Activated CD4-positive, alpha-beta T cell treated with anti-CD3 and anti-CD28 coated beads, Interleukin-2, amount 10 ng/mL, durations not matched to agents 7 days and 5 days (primary cell): ENCODE measurements at places on chromosomes 2 and 18. TPM values are rescaled to one million over a fixed set of nuclear protein-coding genes. Genes with fewer than 3 reads are reported as not detected.

DNA sequence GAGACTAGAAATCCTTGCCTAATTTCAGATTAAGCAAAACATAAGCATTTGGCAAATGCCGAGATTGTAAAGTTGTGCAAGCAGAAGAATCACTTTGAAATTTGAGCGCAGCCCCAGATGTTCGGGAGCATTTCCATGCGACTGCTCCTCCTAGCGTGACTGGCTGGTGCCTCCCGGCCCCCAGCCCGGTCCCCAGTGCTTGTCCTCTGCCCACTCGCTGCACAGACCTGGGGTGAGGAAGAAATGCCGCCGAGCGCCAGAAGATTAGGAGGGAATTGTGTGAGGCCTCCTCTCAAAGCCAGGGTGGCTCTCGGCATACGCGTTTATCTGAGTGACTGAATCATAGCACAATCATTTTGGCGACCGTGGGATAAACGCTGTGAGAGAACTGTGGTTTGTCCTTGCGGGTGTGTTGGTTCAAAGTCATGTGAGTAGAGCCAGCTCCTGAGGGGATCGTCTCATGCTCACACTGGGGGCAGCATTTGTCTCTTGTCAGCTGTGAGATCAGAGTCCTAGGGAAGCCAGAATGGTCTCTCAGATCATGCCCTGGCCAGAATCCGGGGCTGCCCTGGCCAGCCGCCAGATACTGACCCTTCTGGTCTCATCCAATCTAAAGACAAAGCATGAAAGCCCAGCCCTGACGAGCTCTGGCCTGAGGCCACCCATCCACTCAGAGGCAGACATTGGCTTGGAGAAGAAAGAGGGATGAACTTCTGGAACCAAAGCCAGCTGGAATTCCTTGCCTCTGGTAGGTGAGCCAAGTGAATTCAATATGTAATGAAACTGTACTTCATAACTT lies 189.3 kb downstream of the SH3RF3 start:
- DNase-seq, result no peak

Gene TGFA
- total RNA-seq, result not detected

Gene FOXD4L1
- total RNA-seq, result 0.25 TPM

- no peak for DNase-seq
Observed at GRCh38 chr2:211766689-211767088, 771.9 kb downstream of the ERBB4 start.

Gene PNKD
- total RNA-seq, result 39.1 TPM

Gene EVX2
- not detected for total RNA-seq

Gene CYTIP
- total RNA-seq, result 279 TPM

Gene NFATC1
- 37.1 TPM for total RNA-seq

Gene PFN4
- not detected for total RNA-seq

DNA sequence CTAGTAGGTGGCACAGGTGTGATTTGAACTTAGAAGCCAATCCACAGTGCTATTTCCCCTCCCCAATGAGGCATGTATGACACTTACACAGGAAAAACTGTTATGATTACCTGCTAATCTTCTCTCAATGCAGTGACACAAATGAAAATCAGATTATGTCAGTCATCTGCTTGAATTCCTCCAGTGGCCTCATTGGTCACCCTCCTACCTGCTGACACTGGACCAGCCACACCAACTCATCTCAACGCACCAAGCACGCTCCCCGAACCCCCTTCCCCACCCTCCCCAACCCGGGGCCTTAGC lies 82.2 kb upstream of the SEC11C start:
- no peak for DNase-seq

DNA sequence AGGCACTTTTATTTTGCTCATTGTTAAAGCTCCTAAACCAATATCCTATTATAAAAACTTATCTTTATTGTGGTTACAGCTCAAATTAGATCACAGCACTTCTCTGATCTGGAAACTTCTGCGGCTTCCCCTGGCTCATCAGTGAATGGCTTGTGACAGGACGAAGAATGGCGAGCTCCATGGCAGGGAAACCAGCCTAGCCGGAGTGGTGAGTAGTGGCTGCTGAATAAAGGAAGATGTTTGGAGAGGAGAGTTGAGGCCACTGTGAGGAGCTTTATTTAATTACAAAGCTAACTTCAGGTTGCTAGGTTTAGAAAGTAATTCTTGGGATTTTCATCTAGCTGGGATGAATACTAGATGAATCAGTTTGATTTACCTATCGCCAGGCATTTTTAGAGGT lies 213.5 kb downstream of the CYRIA start:
- no peak for DNase-seq

Gene MZT2B
- 387 TPM for total RNA-seq

- DNase-seq, result no peak
Observed at GRCh38 chr18:41042866-41043265, 912.2 kb upstream of the PIK3C3 start.

Gene ALLC
- total RNA-seq, result not detected

GRCh38 chr2:235793163-235793752 lies 299.4 kb downstream of the AGAP1 start:
- DNase-seq, result no peak

GRCh38 chr2:42834161-42834560 lies 41.8 kb upstream of the HAAO start:
- no peak for DNase-seq

DNA sequence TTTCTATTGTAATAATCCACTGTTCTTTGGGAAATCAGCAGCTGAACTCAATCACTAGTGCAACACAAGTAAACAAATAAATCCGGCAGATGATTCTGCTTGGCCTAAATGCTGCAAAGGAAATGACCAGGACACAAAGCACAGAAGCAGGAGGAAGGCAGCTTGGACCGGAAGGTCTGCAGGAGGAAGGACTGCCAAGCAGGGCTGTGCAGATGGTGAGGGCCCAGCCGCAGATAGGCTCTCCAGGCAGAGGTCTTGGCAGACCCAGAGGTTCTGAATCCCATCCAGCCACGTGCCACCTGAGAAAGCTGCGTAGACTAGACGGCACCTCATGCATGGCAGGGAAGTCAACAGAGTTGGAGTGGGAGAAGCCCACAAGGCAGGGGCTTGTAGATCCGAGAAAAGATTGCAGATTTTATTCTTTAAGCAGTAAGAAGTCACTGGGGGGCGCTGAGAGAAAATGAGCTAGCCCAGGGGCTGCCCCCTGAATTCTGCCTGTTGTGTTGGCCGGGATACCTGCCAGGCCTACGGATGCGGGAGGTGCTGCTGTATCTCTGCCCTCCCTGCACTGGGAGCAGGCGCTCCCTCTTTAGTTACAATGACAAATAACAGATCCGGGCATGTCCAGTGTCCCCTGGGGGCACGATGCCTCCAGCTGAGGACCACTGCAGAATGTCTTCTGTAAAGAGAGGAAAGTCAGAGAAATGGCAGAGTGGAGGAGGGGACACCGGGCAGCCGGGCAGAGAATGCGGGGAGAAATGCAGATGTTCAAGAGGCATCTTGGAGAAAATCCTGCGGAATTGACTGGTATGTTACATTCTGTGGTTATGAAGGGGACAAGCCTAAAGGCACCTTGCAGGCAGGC lies 153.5 kb downstream of the PXDN start:
- DNase-seq, result no peak

Gene THSD7B
- not detected for total RNA-seq

- DNase-seq, result no peak
Observed at GRCh38 chr18:49621717-49622351, 60.0 kb downstream of the LIPG start.

- no peak for DNase-seq
Observed at GRCh38 chr18:30512872-30513271, 529.7 kb downstream of the DSC3 start.

DNA sequence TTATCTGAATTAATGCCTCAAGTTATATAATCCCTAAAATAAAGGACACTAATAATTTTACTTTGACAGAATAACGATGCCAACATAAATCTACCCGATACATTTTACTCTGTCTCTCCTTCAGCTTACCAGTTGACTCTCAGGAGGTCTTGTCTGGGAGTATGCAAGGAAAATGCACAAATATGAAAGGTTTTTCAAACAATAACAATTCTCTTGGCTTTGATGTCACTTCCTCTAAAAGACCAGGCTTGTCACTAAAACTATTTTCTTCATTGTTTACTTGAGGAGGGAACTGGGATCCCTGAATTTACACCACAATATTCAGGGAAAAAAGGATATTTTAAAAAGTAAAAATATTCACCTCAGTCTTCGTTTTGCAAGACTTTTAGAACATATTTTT lies 97.2 kb downstream of the SOS1 start:
- no peak for DNase-seq

Gene CRYGD
- total RNA-seq, result not detected

DNA sequence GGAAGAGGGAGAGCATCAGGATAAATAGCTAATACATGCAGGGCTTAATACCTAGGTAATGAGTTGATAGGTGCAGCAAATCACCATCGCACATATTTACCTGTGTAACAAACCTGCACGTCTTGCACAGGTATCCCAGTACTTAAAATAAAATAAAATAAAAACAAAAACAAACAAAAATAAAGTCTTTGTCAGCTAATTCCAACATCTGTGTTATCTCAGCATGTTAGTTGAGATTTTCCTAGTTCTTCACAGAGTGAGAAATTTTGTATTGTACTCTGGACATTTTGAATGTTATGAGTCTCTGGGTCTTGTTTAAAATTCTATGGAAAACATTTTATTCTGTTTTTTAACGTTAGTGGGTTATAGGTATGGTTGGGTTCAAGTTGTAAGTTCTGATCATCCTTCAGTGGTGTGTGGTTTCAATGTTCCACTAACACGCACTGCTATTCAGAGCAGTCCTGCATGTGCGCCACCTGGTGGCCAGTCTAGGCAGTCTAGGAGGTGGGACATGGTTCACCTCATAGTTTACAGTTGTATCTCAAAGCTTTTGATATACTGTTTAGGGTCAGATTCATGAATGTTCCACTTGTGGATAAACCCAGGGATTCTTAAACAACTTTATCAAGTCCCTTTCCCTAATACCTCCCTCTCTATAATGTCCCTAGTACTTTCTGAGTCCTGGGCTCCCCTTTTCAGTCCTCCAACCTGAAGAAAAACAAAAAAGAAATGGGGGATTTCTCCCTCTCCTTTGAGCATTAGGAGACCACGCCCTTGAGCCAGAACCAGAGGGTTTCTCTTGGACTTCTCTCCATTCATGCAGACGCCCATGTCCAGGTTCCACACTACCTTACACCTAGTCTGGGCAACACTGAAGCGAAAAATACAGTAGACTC lies 213.4 kb upstream of the GATA6 start:
- DNase-seq, result peak; percentile 80

Gene CTAGE1
- not detected for total RNA-seq

DNA sequence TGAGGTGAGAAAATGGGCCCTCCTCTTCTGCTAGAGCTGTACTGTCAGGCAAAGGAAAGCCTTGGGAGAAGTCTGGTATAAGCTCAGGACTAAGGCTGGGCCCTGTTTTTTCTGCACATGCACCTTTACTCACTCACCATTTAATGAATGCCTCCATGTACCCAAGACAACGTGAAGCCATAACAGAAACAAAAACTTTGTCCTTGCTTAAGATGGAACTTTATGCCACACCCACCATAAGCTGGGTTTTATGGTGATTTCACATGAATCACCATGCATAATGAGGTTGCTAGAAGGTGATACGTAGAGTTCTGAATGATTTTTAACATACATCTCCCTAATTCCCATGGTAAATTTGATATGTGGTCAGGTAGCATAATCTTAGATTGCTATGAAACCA lies 63.7 kb upstream of the CYP26B1 start:
- no peak for DNase-seq

Gene ZBTB7C
- 0.10 TPM for total RNA-seq

- no peak for DNase-seq
Observed at GRCh38 chr2:105777031-105777482, 32.3 kb downstream of the NCK2 start.

DNA sequence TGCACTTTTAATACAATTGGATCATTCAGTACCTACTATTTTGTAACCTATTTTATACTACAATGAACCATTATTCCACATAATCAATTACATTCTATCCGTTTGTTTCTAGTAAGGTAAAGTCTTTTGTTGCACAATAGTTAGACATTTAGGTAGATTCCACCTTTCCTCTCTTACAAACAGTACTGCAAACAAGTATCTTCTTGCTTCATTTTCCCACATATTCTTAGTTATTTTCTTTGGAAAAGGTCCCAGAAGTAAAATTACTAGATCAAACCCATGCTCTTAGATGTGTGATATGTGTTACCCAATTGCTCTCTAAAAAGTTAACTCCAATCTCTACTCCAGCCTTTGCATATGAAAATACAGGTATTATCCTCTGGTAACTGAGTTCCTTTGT lies 49.6 kb downstream of the SPIRE1 start:
- DNase-seq, result no peak
